HS-5 (cell line): ENCODE measurements at places on chromosomes 16 and 17.

DNA sequence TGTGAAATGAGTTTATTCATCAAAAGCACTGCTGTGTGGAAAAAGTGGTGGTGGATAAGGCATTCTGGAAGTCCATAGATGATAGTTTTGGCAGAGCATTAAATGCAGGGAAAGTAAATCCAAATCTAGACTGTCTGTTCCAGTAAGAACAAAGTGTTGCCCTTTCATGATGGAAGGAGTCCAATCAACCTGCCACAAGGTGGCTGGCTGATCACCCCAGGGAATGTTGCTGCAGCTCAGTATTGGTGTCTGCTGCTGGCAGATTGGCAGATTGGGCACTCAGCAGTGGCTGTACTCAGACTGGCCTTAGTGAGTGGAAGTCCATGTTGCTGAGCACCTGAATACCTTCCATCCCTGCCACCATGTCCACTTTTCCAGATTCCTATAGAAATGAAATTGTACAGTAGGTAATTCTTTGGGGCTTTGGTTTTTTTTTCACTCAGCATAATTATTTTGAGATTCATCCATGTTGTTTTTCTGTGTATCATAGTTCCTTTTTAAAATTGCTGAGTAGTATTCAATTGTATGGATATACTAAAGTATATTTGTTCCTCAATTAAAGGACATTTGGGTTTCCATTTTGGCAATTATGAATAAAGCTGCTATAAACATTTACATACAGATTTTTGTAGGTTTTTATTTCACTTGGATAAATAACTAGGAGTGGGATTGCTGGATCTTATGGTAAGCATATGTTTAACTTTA, 14.3 kb downstream of the DYNLL2 start:
- no peak for DNase-seq

- DNase-seq: no peak
Observed at GRCh38 chr17:40224718-40225550, 5.8 kb downstream of the WIPF2 start.

DNA sequence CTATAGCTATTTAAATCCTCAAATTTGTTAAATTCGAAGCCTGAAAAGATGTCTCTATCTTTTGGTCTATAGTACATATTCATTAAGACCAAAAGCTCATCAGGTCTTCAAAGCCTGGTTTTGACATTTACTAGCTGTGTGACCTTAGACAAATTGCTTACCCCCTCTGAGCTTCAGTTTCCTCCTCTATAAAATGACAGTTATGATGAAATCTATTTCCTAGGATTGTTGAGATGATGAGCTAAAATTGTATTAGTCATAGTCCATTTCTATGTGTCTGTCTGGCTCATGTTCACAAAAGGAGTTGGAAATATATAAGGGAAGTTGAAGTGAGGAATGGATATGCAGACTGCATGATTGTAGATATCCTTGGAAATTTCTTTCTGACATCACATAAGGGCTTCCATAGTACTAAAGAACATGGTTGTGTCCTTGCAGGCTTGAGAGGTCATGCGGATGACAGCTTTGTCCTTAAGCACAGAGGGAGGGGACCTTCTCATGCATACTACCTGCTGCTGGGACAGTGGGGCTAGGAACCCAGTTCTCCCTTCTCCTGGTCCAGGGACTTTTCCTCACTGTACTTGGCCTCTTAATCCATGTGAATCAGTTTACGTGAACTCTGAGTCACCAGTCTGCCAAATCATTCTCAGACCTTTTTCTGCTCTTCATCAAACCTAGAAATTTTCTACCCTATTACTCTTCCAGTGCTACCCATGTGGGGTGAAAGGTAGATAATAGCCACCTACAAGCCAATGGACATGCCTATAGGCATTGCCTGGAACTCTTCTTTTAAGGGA, 487.5 kb upstream of the SALL1 start:
- DNase-seq: no peak

- no peak for DNase-seq
Observed at GRCh38 chr16:22933173-22933572, 119.2 kb downstream of the HS3ST2 start.

DNA sequence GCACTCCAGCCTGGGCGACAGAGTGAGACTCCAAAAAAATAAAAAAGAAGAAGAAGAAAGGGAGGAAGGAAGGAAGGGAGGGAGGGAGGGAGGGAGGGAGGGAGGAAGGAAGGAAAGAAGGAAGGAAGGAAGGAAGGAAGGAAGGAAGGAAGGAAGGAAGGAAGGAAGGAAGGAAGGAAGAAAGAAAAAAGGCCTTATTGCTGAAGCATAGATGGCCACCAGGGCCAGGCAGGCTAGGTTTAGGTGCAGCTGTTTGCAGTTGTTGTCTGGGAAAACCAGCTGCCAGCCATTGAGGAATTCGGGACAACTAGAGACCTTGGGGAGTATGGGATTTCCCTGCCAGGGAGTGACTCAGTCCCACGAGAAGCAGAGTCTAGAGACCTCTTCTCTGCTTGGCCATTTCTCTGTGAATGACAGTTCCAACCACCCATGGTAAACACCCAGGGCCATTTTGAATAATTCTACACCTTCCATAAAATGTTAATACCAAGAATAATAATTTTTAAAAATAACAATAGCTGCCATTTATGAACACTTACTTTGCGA, 31.0 kb downstream of the SCNN1B start:
- no peak for DNase-seq

DNA sequence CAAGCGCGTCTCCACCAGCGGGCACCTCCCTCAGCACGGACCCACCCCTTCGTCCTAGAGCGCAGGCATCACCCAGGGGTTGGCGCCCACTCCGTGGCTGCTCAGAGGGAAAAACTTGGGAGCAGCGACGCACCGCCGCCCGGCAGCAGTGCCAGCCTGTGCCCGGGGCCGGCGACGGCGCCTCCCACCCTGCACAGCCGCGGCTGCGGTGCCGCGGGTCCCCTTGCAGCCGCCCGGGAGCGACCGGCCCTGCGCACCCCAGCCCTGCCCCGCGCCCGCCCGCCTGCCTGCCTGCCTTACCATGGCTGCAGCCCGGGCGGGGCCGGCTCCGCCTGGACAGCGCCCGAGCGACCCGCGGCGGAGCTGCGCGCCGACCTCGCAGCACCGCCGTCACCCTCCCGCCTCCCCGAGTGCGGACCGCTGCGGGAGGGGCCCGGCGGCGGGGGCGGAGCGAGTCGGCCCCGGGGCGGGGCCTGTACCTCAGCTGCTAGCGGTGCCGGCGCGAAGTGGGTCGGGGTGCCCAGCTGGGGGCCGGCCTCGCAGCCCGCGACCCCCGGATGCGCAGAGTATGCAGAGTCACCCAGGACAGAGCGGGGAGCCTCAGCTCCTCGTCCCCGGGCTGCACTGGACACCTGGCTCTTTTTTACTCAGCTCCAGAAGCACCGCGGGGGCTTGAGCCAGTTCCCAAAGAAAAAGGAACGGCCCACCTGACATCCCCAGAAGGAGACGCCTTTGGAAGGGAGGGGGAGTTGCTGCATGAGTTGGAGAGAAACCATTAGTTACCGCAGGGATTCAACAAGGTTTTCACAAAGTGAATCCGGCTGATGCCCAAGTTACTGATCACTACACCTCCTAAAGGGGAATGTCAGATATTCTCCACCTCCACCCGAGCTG, 17.5 kb upstream of the MTMR4 start:
- no peak for DNase-seq

GRCh38 chr16:27317320-27317719, 3.5 kb downstream of the IL4R start:
- no peak for DNase-seq

DNA sequence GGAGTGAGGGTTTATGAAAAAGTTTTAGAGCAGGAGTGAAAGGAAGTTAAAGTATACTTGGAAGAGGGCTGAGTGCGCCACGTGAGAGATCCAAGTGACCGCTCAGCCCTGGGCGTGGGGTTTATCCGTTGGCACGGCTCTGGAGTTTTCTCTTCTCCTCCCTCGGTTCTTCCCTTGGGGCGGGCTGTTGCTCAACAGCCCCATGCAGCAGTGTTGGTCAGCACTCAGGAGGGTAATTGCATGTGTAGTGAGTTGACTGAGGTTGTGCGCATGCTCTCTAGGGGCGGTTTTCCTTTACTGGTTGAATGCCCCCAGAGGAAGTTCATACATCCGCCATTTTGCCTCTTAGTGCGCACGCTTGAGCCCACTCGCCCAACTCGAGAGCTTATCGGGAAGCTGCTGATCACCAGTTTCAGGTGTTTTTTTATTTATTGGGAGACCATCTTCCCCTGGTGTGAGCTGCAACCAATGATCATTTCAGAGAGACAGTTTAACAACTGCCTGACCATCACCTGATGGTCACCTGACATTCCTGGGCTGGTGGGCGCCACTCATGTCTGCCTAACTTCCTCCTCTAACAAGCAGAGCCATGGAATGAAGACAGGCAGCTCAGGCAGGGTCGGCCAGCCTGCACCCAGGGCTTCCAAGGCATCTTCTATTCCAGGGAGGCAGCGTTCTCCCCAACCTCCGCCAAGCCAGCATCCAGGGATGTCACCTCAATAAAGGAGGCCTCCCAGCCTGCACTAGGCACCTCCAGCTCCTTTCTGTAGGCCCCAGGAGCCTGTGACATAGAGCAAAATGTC, 41.3 kb upstream of the DNAH17 start:
- no peak for DNase-seq

- no peak for DNase-seq
Observed at GRCh38 chr17:39678340-39679116, 9.3 kb downstream of the PGAP3 start.

GRCh38 chr17:60305141-60305540, 86.8 kb downstream of the USP32 start:
- no peak for DNase-seq

DNA sequence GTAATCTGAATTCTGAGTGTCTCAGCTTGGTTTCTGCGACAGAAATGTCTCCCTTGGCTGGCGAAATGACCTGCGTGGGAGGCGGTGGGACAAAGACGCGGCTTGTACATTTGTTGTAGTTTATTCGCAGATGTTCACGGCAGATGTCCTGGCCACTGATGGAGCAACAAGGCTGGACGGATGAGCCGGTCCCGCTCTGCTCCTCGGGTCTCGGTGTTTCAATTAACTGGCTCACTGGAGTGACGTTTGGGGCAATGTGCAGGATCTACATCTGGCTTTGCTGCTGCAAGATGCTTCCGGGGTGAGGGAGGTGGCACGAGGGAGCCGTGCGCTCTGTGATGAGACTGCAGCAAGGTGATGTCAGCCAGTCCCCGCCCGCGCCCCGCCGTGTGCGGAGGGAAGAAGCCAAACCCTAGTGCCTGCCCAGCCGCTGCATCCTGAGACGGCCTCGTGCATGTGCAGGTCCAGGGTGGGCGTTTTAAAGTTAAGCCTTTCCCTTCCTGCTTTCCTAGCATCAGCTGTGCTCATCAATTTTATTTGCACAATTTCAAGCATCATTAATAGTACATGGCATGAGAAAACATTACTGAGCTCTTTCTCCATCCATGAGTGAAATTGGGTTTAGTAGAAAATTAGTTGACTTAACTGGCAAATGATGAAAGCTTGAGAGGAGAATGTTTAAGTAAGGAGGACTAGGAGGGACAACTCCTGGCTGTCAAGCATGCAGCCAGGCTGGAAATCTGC, 44.4 kb downstream of the MGAT5B start:
- DNase-seq: no peak

GRCh38 chr17:36611345-36612072, 10.1 kb downstream of the MRM1 start:
- no peak for DNase-seq

DNA sequence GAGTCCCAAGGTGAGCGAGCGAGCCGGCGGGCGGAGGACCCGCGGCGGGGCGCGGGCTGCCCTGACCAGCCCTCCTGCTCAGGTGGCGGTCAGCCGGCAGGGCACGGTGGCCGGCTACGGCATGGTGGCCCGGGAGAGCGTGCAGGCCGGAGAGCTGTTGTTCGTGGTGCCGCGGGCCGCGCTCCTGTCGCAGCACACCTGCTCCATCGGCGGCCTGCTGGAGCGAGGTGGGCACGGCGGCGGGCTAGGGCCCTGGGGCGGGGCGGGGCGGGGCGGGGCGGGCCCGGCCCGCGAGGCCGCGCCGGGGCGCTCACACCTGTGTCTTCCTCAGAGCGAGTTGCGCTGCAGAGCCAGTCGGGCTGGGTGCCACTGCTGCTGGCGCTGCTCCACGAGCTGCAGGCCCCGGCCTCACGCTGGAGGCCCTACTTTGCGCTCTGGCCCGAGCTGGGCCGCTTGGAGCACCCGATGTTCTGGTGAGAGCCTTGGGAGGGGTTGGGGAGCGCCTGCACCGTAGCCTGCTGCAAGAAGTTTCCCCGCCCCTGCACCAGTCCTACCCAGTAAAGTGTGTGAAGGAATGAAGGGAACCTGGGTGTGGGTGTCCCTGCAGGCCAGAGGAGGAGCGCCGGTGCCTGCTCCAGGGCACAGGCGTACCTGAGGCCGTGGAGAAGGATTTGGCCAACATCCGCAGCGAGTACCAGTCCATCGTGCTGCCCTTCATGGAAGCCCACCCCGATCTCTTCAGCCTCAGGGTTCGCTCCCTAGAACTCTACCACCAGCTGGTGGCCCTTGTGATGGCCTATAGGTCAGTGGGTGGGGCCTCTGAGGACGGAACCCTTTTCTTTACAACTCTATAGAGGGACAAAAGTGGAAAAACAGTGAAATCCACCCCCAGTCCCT, 802 bp downstream of the SETD6 start:
- no peak for DNase-seq
